ENCODE measurements at places on chromosomes 4 and X.

DNA sequence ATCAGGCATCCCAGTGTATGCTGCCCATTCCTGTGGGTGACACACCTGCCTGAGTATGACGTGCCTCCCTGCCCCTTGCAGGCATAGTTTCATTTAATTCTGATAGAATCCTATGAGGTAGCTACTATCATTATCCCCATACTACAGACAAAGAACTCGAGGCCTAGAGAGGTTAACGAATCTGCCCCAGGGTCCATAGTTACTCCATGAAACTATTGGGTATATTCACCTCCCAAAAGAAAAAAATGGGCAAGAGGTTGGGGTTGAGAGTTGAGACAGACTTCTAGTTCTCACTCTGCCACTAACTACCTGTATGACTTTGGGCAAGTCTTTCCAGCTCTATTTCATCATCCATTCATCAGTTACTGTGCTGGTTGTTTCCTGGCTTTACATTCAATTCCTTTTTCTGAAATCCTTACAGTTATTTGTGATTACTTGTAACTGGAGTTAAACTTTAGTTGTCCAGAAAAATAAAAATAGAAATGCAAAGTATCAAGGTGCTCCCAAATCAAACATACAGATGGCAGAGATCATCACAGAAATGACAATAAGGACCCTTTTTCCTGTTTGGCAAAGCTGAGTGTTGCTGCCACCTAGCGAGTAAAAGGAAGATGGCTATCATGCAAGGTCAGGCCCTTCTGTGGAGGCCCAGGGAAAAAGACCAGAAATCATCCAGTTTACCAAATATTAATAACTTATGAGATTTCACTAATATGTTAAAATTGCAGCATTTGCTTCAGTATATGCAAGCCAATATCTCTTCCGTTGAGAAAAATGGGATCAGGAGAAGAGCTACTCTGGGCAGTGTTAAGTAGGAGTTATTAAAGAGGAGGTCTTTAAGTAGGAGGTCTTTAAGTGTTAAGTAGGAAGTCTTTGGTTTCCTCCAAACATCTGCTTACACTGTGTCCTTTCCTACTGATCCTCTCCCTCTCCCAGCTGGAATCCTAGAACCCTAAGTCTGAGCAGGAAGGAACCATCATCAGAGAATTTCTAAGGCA lies 17.1 kb upstream of the MAP7D3 start:
- peak; percentile 51 for DNase-seq

- DNase-seq, result peak; percentile 96
These were observed 354 bp upstream of the TEC start for GRCh38 chr4:48269861-48270522.

DNA sequence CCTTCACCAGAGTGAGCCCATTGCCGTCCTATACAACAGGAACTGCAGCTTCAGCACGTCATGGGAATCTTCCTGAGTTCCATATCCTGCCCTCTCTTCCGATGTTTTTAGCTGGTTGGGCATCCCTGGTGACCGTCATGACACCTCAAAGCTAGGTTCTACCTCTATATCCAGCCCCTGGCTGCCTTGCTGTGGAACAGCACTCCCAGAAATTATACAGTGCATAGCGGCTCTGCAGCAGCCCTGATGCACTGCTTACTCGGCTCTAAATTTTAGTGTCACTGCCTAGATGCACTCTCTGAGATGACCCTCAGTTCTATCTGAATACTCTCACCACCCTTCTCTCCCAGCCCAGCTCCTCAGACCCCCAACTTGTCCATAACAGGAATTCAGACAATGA lies 44.3 kb downstream of the ARHGEF38 start:
- no peak for DNase-seq

- no peak for DNase-seq
These were observed 23.3 kb downstream of the SHROOM3 start for GRCh38 chr4:76458297-76458696.

- DNase-seq, result no peak
These were observed 525.3 kb upstream of the MAGEB2 start for GRCh38 chrX:29690061-29690460.

DNA sequence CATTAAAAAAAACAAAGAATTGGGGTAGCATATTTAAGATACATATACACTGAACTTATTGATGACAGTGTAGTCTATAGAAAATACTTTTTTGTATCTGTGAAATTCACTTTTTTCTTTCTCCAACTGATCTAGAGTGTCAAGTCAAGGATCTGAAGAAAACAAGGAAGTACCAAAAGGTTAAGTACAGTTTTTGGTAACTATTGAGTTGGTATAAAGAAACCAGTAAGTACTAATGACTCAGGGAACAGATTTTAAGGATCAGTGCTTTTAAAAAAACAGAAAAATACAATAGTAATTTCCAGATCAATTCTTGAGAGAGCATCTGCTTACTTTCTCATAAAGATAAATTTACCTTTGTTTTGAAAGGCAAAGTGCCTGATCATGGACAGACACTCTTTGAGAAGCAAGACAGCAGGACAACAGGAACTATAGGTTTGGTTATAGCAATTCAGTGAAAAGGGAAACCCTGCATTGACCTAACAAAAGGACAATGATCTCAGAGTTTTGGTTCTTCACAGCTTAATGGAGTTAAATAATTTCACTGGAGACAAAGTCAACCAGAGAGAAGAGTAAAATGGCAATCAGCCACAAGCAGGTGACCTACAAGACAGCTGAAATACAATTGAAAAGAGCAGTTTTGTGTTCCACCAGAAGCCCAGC lies 23.4 kb downstream of the TRMT10A start:
- DNase-seq, result no peak

DNA sequence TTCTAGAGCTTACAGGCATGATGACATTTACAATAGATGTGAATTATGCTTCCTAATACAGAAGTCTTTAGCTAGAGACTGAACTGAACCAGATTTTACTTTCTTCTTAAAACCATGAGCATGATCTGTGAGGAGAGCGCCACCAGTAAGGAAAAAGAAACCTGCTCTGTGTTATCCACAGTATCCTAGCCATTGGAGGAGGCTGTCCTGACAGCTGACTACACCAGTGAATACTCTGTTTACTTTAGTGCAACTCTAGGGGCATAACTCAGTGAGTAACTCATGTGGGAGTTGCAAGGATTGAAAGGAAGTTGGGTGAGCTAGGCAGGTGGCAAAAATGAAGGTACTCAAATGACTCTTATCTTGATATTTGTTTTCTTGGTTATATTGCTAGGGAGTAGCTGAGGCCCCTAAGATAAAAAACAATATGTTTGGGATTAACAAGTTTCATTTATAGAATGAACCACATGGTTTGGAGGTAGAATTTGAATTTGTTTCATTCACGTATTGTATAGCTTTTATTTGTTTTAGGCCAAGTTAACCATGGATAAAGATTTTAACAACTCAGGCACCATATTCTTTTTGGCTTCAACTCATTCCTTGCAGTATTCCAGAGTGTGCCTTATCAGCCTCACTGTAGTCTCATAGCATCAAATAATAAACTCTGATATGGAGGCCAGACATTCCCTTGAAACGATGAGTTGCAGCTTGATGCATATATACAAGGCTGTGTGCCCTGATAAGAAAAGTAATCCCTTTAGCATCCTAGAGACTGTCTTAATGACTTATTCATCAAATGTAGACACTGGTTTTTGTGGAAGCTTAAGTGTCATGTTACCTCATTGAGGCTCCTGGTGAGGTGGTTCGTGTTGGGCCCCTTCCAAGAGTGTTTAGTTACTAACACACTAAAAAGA lies 2.5 kb downstream of the BMP3 start:
- DNase-seq, result no peak

DNA sequence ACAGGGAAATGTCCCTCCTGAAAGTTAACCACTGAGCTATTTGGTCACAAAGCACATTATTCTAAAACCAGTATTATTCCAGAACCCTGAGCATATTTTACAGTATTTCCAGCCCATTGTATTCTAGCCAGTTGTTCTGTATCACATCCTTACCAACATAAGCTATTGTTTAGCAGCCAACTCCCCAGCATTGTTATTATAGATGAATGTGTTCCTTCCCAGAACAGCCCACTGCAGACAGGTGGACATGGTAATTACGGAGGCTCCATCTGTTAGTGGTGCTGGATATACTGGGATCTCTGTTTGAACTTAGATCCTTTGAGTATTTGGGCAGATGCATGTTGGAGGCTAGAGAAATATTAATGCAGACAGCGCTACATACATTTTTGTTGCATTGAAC lies 126.1 kb downstream of the MGST2 start:
- no peak for DNase-seq

DNA sequence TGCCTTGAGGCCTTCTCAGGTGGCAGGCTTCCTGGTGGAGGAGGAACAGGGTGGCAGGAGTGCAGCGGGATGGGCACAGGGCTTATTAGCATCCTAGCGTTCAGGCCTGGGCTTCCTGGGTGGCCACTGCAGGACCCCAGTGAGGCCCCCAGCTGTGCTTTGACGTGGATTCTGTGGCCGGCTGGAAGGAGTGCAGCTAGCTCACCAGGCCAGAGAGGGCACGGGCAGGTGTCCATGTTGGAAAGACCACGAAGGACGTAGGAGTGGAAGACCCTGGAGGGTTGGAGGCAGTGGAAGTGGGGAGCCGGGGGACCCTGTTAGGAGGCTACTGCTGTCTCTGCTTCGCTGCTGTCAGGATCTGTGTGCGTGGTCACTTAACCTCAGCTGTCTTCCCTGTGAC lies 13.3 kb upstream of the TADA2B start:
- no peak for DNase-seq
